ENCODE measurements at places on chromosomes 5 and 9.

- DNase-seq: no peak
Measured at GRCh38 chr5:53649352-53649751, 88.9 kb downstream of the NDUFS4 start.

DNA sequence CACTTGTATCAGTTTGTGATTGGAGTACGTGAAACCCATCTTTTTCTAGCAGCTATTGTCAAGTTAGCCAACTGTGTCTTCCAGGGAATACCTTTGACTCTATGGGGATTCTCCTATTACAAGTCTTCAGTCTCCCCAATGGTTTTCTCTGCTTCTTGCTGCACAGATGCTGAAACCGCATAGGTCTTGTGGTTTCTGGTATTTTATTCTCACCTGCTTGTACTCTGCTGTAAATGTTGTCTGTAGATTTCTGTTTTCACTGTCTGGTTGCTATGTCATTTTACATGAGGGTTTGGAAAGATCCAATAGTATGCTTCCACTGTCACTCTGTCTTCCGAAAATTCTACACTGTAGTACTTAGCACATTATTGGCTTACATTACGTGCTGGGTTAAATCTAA, 1196.9 kb upstream of the C9orf72 start:
- no peak for DNase-seq

DNA sequence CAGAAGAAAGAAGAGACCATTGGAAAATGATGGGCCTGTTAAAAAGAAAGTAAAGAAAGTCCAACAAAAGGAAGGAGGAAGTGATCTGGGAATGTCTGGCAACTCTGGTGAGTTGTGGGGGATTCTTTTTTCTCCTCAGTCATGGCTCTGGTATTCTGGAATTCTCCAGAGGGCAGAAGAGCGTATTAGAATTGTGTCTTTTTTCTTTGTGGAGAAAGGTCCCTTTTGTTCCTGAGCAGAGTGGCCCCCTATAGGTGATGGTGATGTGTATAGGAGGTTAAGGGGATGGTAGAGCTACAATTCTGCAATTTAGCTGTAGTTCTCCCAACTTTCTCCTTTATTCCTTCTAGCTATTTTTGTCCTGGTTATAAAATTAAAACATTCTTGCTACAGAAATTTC, 1.6 kb upstream of the DHFR start:
- no peak for DNase-seq

- DNase-seq: no peak
Measured at GRCh38 chr5:72286798-72287197, 33.2 kb downstream of the MRPS27 start.

GRCh38 chr9:121886759-121887485, 206.2 kb downstream of the TTLL11 start:
- DNase-seq: no peak

GRCh38 chr9:79764374-79764773, 192.6 kb downstream of the TLE4 start:
- no peak for DNase-seq

DNA sequence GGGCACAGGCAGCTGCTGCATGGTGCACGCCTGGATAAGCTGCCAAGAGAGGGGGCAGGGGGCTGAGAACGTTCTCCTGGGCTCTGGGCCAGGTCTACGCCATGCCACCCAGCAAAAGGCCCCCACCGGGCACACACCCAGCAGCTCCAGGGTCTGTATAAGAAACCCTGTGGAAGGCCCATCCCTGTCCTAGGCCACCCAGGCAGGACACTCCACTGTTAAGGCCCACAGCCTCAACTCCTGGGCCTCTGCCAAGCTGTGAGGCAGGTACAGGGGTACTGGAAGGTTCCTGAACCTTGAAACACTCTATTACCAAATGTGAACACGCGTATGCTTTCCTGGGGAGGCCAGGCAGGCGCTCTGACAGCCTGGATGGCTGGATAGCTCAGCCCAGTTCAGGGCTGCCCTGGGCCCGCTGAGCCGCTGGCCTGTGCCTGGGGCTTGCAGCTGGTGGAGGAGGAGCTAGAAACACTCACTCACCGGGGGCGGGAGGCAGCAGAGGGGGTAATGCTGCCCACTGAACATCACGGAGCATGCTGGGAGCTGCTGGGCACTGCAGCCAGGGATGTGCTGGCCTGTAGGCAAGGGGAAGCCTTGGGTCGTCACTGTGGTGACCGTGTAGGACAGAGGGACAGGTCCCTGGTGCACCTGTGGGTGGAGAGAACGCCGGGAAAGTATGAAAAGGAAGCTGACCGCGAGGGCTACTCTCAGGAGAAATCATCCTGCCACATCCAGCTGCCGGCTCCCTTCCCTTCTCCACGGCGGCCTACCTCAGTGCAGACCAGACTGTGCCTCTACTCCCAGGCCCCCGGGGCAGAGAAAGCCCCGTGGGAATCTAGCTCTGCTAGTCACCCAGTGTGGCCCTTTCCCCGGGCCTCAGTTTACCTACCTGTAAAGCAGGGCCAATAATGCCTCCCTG, 6.0 kb downstream of the RNF44 start:
- no peak for DNase-seq

DNA sequence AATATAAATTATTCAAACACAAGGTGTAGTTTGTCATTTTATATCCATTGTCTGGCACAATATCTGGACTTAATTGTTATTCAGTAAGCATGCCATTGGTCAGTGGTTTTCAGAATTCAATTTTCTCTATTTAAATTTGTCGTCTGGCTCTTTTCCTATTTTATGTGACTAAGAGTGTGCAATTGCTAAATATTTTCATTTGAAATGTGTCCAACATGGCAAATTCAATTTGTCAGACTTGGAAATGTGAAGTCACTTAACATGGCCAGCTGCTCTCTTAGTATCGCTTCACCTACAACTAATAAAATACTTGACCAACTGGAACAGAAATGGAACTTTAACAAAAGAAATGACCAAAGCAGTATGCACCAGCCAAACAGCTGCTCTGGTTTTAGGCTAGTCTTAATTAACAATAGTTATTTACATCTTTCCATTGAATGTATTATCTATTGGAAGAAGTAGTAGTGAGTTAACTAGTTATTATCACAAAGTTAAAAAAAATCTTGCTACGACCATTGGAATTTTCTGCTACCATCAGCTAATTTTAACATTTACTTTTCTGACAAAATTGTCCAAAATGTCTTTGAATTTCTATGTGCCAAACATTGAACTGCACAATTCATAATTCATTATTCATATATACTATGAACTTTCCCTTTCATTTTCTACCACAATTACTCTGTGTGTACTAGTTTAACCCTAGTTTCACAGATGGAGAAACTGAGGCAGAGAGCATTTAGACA, 720.7 kb upstream of the FAM174A start:
- no peak for DNase-seq

DNA sequence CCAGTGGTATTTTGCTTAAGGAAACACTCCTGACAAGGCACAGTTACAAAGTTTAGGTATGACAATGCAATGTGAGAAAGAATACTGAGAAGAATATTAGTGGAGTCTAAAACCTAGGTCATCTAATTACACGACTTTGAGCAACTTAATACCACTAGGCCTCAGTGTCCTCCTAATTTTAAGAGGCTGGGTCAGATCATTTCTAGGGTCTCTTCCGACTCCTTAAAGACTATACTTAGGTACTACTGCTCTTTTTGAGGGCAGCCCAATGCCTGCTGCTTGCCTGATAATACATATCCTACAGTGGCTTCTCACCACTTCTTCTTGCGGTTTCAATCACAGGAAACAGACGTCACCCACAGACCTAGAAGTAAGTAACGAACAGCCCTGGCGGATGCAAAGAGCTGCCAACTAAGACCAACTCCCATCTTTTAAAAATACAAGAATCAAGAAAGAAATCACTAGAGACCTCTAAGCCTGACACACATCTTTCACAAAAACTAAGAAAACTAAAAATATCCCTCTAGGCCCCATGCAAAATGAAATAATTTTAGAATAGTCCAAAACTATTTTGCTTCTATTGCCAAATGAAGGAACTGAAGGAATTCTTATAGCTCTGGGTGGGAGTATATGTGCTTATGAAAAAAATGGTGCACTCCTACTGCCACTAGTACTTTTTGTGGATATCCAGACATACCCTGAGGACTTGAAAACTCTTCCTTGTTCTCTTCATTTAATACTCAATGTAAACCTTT, 13.1 kb downstream of the DIAPH1 start:
- DNase-seq: no peak

- DNase-seq: no peak
Measured at GRCh38 chr9:126986506-126986951, 71.9 kb downstream of the RALGPS1 start.

DNA sequence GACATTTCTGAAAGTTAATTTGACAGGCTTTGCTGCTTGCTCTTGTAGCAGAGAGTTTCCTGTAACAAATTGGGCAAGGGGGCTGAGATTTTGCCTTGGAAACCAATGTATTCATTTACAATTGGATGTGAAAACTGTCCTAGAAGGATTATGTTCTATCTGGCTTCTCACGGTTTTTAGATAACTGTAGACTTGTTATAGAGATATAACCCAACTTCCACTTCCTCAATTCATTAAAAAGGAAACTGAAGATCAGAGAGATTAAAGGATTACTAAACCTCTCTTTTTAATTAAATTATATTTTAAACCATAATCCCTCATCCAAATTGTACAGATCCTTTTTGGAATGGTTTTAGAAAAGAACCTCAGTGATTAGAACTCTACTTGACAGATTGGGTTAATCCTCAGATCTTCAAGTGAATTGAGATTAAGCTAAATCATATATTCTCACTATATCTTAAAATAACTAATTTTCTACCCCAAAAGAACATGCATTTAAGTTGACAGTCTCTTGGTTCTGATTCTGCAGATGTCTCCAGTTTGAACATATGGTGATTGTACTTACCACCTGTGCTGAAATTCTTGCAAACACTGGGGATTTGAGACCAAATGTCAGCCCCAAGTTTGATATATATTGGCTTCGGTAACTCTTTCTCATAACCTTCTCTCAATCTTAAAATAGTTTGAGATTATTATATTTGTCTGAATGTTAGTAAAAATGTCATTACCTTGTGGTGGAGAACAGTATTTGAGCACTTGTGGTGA, 130.1 kb upstream of the C9orf72 start:
- no peak for DNase-seq

DNA sequence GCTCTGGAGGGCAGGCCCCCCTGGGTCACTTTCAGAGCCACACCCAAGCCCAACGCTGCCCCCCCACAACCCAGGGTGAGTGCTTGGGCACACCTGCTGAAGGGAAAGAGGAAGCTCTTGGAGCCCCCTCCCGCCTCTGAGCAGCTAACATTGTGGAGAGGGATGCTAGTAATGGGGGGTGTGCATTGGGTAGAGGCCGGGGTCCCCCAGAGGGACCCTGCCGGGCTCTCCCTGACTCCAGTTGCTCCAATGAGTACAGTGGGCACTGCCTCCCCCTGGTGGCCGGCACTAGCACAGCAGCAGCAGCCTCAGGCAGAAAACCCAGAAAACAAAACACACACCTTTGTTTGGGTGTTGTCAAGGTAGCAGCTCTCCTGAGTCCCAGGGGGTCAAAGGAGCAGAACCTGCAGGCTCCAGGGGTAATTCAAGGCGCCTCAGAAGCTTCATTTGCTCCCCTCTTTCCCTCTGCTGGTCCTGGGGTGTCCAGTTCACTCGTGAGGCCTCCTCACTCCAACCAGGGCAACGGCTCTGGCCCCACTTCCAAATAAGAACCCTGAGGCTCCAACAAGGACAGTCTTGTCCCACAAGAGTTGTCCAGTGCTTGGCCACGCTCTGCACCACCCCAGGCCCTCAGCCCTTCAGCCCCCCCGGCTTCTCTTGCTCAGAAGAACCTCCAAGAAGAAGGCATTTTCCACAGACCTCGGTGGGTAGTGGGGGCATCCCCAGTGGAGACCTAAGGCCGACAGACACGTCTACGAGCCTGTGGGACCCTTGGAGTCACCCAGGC, 16.1 kb downstream of the GBGT1 start:
- no peak for DNase-seq

DNA sequence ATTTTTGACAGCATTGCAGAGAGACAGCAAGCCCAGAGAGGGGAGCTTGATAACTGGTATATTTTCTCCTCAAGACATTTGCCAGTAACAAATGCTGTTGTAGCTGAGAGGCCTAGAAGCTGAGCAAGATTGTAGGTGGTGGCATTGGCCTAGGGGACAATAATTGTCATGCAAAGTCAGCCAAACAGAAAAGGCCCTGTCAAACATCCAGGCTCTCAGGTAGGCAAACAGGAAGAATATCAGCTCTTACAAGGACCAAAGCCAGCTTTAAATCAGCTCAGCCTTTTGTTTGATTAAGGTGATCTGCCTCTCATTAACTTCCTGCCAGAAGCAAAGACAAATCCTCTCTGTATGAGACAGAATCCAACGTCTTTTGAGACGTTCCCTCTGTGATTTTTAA, 29.7 kb upstream of the BARX1 start:
- DNase-seq: no peak

DNA sequence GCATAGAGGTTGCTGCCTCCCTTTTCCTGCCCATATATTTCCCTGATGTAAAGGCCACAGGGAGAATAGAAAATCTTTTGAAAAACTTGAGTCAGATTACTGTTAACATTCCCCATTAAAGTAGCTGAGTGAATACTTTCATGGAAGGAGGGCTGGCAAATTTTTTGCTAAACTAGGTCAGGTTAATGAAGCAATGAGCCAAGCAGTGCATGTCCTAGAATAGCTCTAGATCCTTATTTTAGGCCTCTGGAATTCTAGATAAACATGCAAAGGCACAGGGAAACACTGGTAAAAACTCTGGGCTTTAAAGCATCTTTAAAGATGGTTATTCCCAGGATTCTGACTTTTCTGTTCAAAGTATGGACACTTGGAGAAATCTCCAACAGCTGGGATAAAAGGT, 27.9 kb downstream of the TTC1 start:
- DNase-seq: no peak

DNA sequence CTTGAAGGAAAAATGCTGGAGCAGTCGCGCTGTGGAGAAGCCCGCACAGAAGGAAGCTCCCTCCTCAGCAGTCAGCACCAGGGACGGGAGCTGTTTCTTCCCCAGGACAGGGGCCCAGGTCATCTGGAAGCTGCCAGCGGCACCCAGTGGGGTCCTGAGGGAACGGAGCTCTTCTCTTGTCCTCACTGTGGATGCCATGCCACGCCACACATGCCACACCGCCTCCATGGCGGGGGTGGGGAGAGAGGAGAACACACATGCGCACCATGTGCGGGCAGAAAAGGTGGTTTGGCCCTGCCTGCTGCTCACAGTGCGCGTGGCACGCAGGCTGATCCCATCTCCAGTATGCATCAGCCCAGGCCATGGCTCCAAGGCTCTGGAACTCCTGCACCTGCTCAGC, 41.7 kb upstream of the ZNF354B start:
- DNase-seq: no peak

GRCh38 chr5:11415751-11416150, 488.5 kb downstream of the CTNND2 start:
- DNase-seq: no peak

GRCh38 chr5:34410411-34411139, 245.6 kb upstream of the RAI14 start:
- DNase-seq: no peak

- no peak for DNase-seq
Measured at GRCh38 chr5:179805529-179806249, 977 bp downstream of the MGAT4B start.

Data from right renal pelvis (tissue), 4 donors.